ENCODE measurements at places on chromosomes 5 and 9.

- no peak for DNase-seq
Observed at GRCh38 chr5:43772764-43773477, 169.9 kb downstream of the NNT start.

DNA sequence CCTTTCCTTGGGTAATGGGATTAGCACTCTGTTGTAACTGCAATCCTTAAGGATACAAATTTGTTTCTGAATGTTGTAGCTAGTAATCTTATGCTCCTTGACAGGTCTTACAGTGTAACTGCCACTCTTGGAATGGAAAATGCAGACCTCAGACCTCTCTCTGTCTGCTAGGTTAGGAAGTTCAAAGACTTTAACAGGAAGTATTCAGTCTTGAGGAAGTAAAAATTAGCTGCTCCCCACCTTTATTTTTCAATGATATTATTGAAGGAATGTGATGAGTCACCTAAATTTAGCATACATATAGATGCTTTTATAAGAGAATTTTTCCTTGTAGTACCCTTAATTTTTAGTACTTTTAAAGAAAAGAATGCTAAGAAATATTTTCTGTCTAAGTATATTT, 71.5 kb downstream of the PAM start:
- no peak for DNase-seq

GRCh38 chr9:70506159-70506558, 91.7 kb upstream of the KLF9 start:
- DNase-seq, result no peak

DNA sequence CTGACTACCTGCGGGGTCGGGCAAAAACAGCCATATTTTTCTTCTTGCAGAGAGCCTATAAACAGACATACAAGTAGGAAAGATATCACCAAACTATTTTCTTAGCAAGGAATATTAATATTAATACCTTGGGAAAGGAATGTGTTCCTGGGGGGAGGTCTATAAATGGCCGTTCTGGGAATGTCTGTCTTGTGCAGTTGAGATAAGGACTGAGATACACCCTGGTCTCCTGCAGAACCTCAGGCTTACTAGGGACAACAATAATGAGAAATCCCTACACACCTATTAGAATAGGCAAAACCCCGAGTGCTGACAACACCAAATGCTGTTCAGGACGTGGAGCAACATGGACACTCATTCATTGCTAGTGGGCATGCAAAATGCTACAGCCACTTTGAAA, 297.2 kb downstream of the DRD1 start:
- no peak for DNase-seq

GRCh38 chr5:1883925-1884677, 1.4 kb upstream of the IRX4 start:
- no peak for DNase-seq

- no peak for DNase-seq
Observed at GRCh38 chr9:35962126-35962906, 4.4 kb upstream of the OR2S2 start.

DNA sequence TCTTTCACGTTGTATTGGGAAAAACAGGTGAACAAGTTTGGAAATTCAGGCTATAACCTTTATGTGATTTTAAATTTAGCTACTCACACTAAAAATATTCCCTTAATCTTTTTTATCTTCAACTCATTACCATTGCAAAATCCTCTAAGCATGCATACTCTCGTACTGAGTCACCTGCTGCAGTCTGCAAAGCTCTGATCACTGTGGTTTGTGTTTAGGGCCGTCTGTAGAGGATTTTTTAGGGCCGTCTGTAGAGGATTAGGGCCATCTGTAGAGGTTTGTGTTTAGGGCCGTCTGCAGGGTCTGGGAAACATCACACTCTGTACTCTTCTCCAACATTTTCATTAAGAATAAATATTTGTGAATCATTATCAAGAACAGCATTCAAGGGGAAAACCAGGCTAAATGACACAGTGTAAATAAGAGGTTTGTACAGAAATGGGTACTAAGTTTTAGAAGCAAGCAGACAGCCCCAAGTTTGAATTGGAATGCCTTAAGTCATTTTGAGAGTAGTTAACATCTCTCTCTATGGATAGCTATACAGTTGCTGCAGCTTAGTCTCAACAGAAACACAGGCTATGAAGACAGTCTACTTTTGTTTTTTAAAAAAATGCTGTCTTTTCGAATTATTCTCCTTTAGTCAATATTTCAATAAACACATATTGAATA, 155.0 kb upstream of the TSLP start:
- no peak for DNase-seq

DNA sequence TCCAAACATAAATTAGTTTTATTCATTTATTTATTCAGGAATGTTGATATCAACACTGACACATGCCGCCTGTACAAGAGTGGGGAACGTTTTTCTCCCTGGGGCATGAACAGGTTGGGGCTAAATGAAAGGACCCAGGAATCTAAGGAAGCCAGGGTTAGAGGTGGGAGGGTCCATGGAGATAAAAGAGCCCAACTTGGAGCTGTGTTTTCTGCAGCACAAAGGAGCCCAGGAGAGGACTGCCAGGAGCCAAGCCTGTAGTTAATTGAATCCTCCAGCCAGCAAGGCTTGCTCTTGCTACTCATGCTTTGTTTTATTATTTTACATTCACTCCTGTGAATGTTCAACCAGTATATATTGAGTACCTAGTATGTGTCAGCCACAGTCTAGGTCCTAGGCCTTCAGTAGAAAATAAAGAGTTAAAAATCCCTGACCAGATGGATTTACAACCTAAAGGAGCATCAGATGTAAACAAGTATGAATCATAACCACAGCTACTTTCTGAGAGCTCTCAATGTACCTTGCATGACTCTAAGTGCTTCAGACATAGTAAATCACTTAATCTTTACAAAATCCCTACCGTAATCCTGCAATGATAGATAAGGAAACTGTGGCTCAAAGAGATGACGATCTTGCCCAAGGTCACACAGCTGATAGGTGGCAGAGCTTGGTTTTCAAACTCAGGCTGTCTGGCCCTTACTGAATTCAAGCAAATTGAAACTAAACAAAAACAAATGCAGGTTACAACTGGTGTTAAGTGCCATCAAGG, 69.8 kb downstream of the ASTN2 start:
- no peak for DNase-seq

DNA sequence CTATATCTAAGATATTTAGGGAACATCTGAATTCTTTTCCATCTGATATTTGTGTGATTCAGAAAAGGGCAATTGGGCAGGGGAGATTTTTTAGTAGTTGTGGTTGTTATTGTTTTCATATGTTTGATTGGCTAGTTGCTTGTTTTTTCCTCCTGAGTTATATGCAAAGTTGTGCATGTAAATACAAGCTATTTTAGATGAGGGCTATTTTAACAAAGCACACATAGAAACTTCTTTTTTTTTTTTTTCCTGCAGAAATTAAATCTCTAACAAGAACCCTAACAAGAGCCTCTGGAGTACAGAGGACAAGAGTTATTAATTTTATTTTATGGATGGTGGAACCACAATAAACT, 559.1 kb downstream of the CETN3 start:
- DNase-seq, result no peak

GRCh38 chr5:169667896-169668674, 31.0 kb downstream of the DOCK2 start:
- no peak for DNase-seq

- DNase-seq, result no peak
Observed at GRCh38 chr5:128093368-128093767, 9.8 kb downstream of the SLC12A2 start.

DNA sequence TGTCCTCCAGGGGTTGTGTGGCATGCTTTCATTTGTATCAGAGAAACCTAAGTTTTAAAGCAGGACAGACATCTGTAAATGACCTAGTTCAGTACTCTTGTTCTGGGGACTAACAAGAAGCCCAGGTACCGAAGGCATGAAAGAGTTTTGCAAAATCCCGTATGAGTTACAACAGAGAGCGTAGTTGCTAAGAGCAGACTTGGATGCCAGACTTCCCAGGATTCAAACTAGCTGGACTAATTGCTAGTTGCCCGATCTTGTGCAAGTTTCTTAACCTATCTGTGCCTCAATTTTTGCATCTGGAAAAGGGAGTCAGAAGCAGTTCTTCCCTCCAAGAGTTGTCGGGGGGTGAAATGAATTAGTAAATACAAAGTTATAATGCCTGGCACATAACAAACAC, 20.9 kb downstream of the FBXL7 start:
- DNase-seq, result no peak

All from NCI-H2029 treated with DMSO at 0.1 percent for 48 hours (cell line).